ENCODE measurements at places on chromosomes 1 and 21.

GRCh38 chr1:41192456-41193178 lies 49.5 kb downstream of the SCMH1 start:
- no peak for DNase-seq

DNA sequence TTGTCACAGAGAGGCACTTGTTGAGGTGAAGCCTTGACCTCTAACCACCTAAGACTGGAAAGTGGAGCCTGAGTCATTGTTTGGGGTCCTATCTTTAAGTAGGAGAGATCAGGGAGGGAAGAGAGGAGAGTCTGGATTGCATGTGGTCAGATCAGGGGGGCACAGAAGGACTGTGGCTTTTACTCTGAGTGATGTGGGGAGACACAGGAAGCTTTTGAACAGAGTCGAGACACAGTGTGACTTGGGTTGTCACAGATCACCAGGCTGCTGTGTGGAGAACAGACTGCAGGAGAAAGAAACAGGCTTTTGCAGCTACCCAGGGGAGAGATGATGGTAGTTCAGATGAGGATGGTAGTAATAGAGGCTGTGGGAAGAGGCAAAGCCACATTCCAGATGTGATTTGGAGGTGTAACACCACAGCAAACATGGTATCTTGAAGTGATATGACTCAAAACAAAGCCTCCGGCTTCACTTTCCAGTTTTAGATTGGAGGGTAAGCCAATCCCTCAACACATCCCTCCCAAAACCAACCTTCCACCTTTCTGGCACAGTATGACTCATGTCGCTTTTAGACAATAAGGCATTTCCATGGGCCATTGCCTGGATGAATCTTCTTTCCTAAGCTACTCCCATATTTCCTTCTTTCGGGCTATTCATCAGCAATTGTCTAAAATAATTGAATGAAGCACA lies 125.8 kb upstream of the SLC44A3 start:
- DNase-seq, result no peak

- DNase-seq, result no peak
These were observed 77.6 kb upstream of the VANGL1 start for GRCh38 chr1:115564201-115564600.

GRCh38 chr1:28196330-28196729 lies 19.8 kb upstream of the PTAFR start:
- DNase-seq, result no peak

DNA sequence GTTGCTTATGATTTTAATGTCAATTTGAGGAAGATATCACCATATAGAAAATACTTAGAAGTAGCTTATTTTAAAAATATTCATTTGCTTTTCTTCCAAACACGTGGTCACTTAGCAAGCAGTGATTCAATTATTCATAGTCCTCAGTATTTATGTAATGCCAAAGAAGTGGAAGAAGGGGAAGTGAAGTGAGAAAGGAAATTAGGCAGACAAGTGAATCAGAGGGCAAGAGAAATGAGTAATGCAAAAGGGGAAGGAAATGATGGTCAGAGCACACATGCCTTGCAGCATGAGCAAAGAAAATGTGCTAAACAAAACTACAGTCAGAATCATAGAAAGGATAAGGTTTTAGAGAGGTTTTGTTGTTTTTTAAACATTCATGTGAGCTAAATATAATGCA lies 31.8 kb downstream of the SDCCAG8 start:
- DNase-seq, result no peak

DNA sequence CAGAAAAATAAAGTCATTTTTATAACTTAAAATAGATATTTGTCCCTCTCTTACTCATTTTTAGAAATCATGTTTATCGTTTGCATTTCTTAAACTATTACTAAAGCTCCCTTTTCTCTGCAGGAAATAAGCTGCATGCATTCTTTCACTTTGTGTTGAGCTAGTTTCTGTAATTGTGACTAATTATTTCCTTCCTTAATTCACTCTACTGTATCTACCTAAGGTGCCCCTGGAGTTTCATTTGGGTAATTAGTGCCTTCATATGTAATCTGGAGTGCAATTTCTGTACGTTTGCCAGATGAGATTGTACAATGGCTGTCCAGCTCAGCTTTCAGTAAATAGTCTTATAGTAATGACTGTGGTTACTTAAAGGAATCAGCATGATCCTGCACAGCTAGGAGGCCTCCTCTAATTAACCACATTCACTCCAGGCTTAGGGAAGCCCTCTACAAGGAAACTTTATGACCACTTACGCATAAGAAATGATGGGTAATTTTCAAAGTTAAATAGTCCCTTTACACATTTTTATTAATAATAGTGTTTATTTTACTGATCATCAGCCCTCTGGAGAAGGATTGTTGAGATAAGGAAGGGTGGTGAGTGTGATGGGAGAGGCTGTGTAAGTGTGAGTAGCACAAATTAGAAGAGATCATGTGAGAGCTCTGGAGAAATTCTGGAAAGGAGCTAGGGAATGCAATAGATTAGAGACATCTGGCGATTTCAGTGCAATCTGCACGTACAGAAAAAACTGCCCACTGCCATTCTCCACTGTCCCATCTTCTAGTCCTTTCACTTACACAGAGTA lies 86.8 kb downstream of the LRRC8C start:
- DNase-seq, result no peak

- no peak for DNase-seq
These were observed 116.7 kb downstream of the FASLG start for GRCh38 chr1:172775606-172776005.

- no peak for DNase-seq
These were observed 37.5 kb downstream of the S100B start for GRCh38 chr21:46567348-46567747.

- no peak for DNase-seq
These were observed 729.6 kb upstream of the PTBP2 start for GRCh38 chr1:95991787-95992520.

- no peak for DNase-seq
These were observed 2.6 kb downstream of the GATAD2B start for GRCh38 chr1:153919876-153920852.

GRCh38 chr21:34613679-34614627 lies 960 bp downstream of the RCAN1 start:
- peak; percentile 14 for DNase-seq

DNA sequence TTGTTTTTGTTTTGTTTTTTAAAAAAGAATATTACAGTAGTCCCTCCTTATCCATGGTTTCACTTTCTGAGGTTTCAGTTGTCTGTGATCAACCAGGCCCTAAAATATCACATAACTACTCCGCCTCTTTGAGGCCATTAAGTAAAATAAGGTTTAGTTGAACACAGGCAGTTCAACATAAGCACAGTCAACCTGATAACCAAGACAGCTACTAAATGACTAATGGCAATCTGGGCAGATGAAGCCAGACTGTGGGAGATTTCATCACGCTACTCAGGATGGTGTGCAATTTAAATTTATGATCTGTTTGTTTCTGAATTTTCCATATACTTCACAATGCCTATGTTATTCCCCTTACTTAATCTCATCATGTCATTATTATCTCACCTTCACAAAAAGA lies 30.1 kb downstream of the LDLRAD1 start:
- DNase-seq, result no peak

DNA sequence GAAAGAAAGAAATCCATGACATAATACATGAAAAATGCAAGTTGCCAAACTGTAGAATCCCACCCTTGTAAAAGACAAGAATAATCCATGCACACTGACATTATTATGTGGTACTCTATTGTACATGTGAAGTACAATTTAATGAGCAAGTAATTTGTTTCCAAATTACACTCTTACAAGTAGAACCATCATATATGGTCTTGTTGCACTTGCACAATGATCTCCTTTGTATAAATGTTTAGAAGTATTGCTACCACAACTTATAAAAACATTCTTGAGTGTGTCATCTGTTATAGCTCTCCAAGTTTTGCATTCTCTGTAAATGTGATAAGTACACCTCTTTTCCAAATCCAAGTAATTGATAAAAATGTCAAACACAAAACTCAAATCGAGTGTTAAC lies 29.1 kb upstream of the ZNF281 start:
- DNase-seq, result no peak

- DNase-seq, result no peak
These were observed 28.7 kb upstream of the RGS5 start for GRCh38 chr1:163231385-163231784.

DNA sequence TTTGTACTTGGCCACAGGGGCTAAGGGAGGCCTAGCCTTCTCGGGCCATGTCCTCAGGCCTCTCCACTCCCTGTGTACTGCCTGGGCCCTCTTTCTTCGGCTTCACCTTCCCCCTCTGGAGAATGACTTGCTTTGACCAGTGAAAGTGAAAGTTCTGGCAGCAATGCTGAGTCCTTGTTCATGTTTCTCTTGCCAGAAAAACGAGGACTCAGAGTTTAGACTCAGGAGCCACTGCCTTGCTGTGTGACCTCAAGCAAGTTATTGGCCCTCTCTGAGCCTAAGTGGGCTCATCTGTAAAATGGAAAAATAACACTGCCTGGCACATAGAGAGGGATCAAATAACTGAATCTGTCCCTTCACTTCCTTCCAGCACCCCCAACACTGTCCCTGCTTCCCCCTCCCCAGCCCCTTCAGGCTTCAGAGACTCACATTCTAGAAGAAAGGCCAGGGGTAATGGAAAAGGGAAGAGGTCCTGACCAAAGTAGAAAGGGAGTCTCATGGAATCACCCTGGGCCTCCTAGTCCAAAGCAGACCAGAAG lies 1.5 kb downstream of the C1QA start:
- no peak for DNase-seq

GRCh38 chr1:50659107-50659662 lies 235.9 kb upstream of the DMRTA2 start:
- DNase-seq, result no peak

- no peak for DNase-seq
These were observed 109.9 kb downstream of the CASZ1 start for GRCh38 chr1:10686404-10687040.

DNA sequence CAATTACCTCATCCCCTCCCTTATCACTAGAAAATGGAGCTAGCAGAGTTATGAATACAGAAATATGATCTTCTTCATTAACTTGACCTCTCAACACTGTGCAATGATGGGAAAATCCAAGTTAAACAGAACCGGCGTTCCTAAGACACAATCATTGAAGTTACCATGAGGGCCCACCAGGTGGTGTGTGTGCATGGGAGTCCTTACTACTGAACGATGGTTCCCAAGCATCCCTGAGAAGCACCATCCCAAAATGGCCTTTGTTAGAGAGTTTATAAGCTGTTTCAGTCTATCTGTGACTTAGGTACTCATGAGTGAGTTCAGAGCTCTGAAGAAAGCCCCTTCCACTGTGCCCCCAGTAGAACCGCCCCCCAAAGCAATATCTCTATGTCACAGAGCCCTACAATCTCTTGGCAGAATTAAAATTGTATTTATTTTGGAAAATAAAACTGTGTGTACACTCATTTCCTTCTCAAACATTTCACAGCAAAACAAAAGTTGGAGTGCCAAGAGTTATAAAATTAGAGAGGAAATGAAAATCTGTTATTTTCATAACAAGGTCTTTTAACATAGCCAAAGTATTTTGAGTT lies 56.8 kb downstream of the PLD5 start:
- peak; percentile 5 for DNase-seq
